Bladder microvascular endothelial cell (primary cell): ENCODE measurements at places on chromosomes 3 and 15. TPM values are rescaled to one million over a fixed set of nuclear protein-coding genes. Genes with fewer than 3 reads are reported as not detected.

ERC2 gene
- total RNA-seq: 0.49 and 2.8 TPM in 2 replicates

FBXL2 gene
- total RNA-seq: 20.6 and 36.5 TPM in 2 replicates

TNNC1 gene
- 0.25 TPM in 1 of 2 replicates, not detected in the other for total RNA-seq

WDR93 gene
- under 0.01 TPM in 1 of 2 replicates, not detected in the other for total RNA-seq

LMOD3 gene
- total RNA-seq: 0.06 TPM in 1 of 2 replicates, not detected in the other

PLS1 gene
- total RNA-seq: 0.16 and 1.8 TPM in 2 replicates

LRRC3B gene
- total RNA-seq: not detected in 2 replicates

BUB1B gene
- 20.4 and 21.2 TPM in 2 replicates for total RNA-seq

GNAT1 gene
- total RNA-seq: not detected in 2 replicates

CPNE9 gene
- not detected in 2 replicates for total RNA-seq

UNC45A gene
- total RNA-seq: 92.6 and 122 TPM in 2 replicates

RAB43 gene
- total RNA-seq: 23.5 and 59.1 TPM in 2 replicates

EFCC1 gene
- 1.5 and 3.3 TPM in 2 replicates for total RNA-seq

GABRA5 gene
- total RNA-seq: not detected in 2 replicates

RASL12 gene
- total RNA-seq: 0.16 TPM in 1 of 2 replicates, not detected in the other

GOLGA8T gene
- total RNA-seq: 0.13 TPM in 1 of 2 replicates, not detected in the other

GPR27 gene
- not detected in 2 replicates for total RNA-seq

TRIM42 gene
- total RNA-seq: not detected in 2 replicates

RGMA gene
- total RNA-seq: 0.06 TPM in 1 of 2 replicates, not detected in the other

SOX14 gene
- not detected in 2 replicates for total RNA-seq

RTP3 gene
- total RNA-seq: not detected in 2 replicates

APEH gene
- 86.5 and 87.7 TPM in 2 replicates for total RNA-seq

ZNF620 gene
- total RNA-seq: 2.8 and 7.2 TPM in 2 replicates

CCDC51 gene
- total RNA-seq: 10.7 and 13.1 TPM in 2 replicates

CIB2 gene
- 0.97 and 2.4 TPM in 2 replicates for total RNA-seq

TMEM108 gene
- total RNA-seq: under 0.01 TPM in 1 of 2 replicates, not detected in the other

GOLGA8G gene
- not detected in 2 replicates for total RNA-seq

SKIC8 gene
- total RNA-seq: 66.5 and 73.3 TPM in 2 replicates

COL6A6 gene
- not detected in 2 replicates for total RNA-seq

MEX3B gene
- 6.8 and 11.1 TPM in 2 replicates for total RNA-seq

HRH1 gene
- total RNA-seq: 7.4 and 11.9 TPM in 2 replicates

ZNF621 gene
- total RNA-seq: 5.8 and 13.5 TPM in 2 replicates

SEMA5B gene
- under 0.01 and 0.06 TPM in 2 replicates for total RNA-seq

TMEM207 gene
- total RNA-seq: not detected in 2 replicates

RPS17 gene
- 1,120 and 1,963 TPM in 2 replicates for total RNA-seq

GOLGA6L10 gene
- total RNA-seq: 0.65 and 1.3 TPM in 2 replicates

ECE2 gene
- total RNA-seq: not detected in 2 replicates

PSMA4 gene
- 159 and 175 TPM in 2 replicates for total RNA-seq

PAQR5 gene
- total RNA-seq: under 0.01 and 0.06 TPM in 2 replicates

ACP3 gene
- total RNA-seq: not detected in 2 replicates

RPP25 gene
- total RNA-seq: 10.6 and 11.2 TPM in 2 replicates

HIGD2B gene
- total RNA-seq: 0.16 TPM in 1 of 2 replicates, not detected in the other

TMEM45A gene
- total RNA-seq: 0.97 and 26.1 TPM in 2 replicates

PIF1 gene
- 5.9 and 13.4 TPM in 2 replicates for total RNA-seq

PODXL2 gene
- 1.1 and 5.3 TPM in 2 replicates for total RNA-seq

CFAP161 gene
- total RNA-seq: 0.19 and 0.65 TPM in 2 replicates

SLC9C1 gene
- 0.13 TPM in 1 of 2 replicates, not detected in the other for total RNA-seq

FOXB1 gene
- not detected in 2 replicates for total RNA-seq

TNIK gene
- total RNA-seq: 3.4 and 30.8 TPM in 2 replicates

ARNT2 gene
- total RNA-seq: under 0.01 and 0.44 TPM in 2 replicates

CFAP44 gene
- 0.97 and 4.0 TPM in 2 replicates for total RNA-seq
